ENCODE measurements at places on chromosomes 6 and 20.
A peak's percentile ranks its signal among the peaks of the same experiment; 100 is the strongest.

- DNase-seq, result no peak
Measured at GRCh38 chr20:32562495-32562911, 22.6 kb downstream of the NOL4L start.

DNA sequence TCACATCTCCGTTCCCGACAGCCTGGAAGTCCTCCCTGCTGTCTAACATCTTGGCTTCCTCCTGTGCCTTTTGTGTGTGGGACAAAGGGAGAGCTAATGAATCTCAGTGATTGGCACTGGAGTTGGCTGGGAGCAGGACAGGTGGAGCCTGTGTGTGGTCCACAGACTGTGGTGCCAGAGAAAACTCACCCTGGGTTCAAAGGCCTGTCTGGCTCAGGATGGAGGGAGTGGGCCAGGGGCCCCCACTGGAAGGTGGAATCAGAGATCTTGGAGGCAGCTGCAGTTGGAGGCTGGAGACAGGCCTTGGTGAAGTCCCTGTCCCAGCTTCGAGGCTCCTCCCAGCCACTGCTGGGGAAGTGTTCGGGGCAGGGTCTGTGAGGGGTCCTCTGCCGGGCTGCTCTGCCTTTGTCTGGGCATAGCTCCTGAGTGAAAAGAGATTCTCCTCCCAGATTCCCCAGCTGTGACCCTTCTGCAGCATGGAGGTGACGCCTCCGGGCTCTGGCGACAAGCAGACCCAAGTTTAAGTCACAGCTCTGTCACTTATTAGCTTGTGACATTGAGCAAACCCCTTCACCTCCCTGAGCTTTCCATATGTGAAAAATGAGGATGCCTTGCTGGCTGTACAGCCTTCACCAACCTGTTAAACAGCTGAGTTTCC, 13.9 kb upstream of the ITPR3 start:
- DNase-seq, result no peak

GRCh38 chr6:30265181-30265580, 52.0 kb upstream of the TRIM26 start:
- no peak for DNase-seq

DNA sequence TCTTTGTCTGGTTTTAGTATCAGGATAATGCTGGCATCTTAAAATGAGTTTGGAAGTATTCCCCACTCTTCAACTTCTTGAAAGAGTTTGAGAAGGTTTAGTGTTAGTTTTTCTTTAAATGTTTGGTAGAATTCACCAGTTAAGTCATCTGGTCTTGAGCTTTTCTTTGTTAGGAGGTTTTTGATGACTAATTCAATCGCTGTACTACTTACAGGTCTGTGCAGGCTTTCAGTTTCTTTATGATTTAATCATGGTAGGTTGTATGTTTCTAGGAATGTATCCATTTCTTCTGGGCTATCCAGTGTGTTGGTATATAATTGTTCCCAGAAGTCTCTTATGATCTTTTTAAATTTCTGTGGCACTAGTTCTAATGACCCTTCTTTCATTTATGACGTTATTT, 215.5 kb downstream of the LRFN2 start:
- no peak for DNase-seq

DNA sequence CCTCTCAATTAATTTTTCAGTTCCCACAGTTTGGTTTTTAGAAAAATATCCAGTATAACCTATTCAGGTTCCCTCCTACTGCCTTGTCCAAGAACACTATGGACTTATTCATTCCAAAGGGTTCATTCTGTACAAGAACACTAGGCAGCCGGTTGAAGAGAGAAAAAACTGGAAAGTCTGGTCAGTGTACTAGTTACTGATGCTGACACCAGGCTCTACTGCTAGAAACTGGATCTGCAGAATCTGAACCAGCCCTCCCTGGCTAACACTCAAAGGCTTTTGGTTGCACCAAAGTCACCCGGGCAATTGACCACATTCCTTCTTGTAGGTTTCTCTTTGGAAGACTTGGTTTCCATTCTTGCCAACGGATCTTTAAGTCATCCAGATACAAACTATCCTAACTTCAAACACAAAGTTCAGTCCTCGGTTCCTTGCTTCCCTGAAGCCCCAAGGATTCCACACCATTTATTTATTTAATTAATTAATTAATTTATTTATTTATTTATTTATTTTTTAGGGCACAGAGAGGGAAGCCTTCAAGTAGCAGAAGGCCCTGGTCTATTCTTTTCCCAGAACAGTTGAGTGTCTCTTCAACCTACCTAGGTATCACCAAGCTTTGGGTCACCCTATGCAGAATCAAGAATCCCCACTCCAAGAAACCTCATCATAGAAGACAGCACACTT, 268.1 kb downstream of the ADGB start:
- no peak for DNase-seq

- DNase-seq, result no peak
Measured at GRCh38 chr6:29619578-29620160, 13.3 kb downstream of the GABBR1 start.

DNA sequence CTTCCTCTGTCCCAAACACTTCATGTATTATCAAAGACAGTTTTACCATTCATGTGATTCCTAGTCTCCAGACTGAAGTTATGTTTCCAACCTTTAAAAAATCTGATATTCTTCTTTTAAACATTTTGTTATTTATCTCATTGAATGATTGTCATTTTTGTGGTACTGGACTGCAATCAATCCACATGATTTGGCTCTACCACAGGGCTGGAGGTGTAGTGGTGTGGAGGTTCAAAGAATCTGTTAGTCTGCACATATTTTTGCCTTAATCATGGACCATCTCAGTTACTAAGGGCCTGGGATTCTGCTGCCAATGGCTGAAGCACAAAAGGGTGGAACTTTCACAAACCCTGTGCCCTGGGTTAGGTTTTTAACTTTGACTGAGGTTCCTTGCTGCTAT, 164.1 kb upstream of the JAG1 start:
- no peak for DNase-seq

DNA sequence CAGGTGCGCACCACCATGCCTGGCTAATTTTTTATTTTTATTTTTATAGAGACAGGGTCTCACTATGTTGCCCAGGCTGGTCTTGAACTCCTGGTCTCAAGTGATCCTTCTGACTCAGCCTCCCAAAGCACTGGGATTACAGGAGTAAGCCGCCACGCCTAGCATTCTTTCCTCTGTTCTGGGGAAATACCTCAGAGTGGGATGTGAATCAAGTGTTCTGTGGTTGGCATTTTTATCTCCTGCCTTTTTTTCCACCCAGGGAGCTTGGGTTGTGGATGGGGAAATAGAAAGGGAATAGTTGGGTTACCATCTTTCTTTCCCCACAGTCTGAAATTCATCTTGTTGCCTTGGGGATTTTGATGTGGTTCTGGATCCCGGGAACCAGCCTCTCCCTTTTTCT, 24.1 kb downstream of the TFAP2C start:
- no peak for DNase-seq

- no peak for DNase-seq
Measured at GRCh38 chr20:50277460-50278376, 87.1 kb downstream of the CEBPB start.

- no peak for DNase-seq
Measured at GRCh38 chr20:44034451-44034850, 119.8 kb downstream of the TOX2 start.

DNA sequence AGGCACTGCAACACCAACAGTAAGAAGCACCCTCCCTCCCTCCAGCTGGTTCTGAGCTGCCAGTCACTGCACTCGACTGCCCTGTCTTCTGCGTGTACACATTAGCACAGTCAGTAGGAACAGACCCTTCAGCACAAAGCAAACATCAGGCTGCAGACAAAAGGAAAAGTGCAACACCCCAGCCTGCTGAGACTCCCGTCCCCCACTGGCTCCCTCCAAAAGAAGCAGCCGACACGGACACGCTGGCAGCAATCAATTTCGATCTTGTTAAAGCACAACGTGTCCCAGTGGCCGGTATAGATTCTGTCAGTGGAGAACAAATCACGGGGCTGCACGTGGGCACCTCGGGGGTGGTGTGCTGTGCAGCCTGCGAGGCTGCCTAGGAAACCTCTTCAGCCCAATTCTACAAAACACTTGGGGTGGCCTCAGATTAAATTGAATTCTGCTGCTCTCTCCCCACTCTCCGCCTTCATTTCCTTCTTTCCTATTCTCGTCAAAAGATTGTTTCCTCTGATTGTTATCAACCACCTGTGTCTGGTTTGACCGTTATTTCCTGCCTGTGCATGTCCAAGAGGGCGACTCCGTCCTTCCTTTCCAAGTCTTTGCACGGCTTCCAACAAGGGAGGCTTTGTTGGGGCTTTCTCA, 38.7 kb downstream of the TRAF3IP2 start:
- DNase-seq, result no peak

GRCh38 chr6:108250240-108250866, 10.5 kb downstream of the SNX3 start:
- peak; percentile 4 for DNase-seq

DNA sequence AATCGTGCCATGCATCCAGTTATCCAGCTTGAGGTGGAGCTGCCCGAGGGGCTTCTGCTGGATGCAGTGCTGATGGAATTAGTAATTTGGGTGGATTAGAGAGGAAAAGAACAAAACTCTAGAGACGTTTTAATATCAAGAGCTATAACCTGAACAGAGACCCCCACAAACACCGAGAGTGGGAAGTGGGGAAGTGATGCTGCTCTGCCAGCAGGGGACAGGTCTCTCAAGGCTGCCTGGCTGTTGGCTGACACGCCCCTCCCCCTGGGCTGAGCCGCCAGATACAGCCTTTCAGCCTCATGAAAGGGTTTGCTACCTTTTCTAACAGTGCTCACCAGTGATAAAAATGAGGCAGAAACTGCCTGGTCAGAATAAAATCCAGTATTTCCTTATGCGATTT, 9.6 kb downstream of the LEMD2 start:
- no peak for DNase-seq

GRCh38 chr6:56863366-56863765, 91.5 kb upstream of the BEND6 start:
- no peak for DNase-seq

DNA sequence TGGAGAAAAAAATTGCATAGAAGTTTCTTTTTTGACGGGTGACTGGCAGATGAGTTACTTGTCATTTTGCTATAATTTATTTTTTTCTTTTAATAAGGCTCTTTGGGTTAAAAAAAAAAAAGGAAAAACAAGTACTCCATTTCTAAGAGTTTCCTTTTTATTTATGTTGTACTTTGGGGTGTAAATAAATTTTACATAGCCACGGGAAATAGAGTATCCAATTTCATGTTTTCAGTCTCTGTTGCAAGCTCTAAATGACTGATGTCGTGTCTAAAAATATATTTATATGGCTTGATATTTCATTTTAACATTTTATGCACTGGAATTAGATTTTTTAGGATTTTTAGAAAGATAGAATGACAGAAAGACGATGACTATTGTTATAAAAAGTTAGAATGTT, 3.4 kb downstream of the EYA4 start:
- DNase-seq, result no peak

GRCh38 chr6:90648873-90649272, 62.0 kb upstream of the MAP3K7 start:
- DNase-seq, result no peak

GRCh38 chr6:116251568-116252384, 2.1 kb downstream of the TSPYL4 start:
- DNase-seq, result no peak

GRCh38 chr20:50130995-50131394, 18.0 kb upstream of the UBE2V1 start:
- no peak for DNase-seq

GRCh38 chr20:5848711-5849505, 98.7 kb downstream of the SHLD1 start:
- DNase-seq, result no peak

- DNase-seq, result no peak
Measured at GRCh38 chr6:149094156-149094555, 223.4 kb upstream of the TAB2 start.

GRCh38 chr6:137259349-137259748, 40.2 kb upstream of the IFNGR1 start:
- no peak for DNase-seq

GRCh38 chr6:115004982-115005381, 662.2 kb upstream of the HS3ST5 start:
- DNase-seq, result no peak

- DNase-seq, result no peak
Measured at GRCh38 chr6:45706319-45706718, 309.3 kb downstream of the CLIC5 start.

DNA sequence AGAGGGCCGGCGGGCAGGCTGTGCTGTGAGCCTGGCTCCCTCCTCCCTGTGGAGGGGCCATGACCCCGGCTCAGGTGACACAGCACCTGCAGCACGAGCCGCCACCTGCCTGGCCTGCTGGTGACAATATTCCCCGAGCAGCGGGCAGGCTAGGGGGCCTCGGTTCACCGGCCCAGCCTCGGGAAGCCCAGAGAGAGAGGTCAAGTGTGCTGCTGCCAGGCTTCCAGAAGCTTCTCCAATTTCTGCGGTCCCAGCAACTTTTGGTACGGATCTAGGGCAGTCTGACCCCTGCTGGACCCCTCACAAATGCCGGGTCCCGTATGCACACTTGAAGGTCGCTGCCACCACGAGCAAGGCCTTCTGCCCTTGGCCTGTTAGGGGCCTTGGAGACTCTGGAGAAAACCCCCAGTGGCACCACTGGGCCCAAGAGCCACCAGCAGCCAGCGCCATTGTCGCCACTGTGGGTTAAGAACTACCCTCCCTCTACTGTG, 38.6 kb upstream of the NOL4L start:
- DNase-seq, result no peak

- no peak for DNase-seq
Measured at GRCh38 chr6:85484948-85485347, 35.1 kb downstream of the NT5E start.

GRCh38 chr20:5949943-5950270, 426 bp downstream of the TRMT6 start:
- no peak for DNase-seq

GRCh38 chr6:34391473-34391785, 1.0 kb downstream of the NUDT3 start:
- no peak for DNase-seq

Measured in GM19239 (cell line).